ENCODE measurements at places on chromosomes 6 and 20.
A peak's percentile ranks its signal among the peaks of the same experiment; 100 is the strongest.

GRCh38 chr6:6925391-6926164 lies 182.2 kb upstream of the RREB1 start:
- DNase-seq = no peak

DNA sequence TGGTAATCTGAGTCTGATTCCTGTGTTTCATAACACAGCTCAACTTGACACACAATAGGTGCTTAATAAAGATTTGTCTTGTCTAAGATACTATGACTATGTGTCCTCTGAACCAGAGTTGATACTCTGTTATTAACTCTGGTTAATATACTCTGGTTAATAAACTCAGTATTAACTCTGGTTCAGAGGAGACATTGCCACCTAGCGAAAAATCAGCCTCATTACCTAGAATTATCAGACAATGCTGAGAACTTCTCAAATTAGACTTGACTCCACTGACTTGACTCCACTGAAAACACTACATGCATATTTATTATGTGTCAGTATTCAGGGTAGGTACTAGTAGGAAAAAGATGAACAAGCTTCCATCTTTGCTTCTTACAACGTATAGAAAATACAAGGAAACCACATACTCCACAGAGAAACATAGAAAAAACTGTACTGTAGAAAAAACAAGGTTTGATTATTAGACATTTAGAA lies 73.9 kb downstream of the AHI1 start:
- DNase-seq = no peak

DNA sequence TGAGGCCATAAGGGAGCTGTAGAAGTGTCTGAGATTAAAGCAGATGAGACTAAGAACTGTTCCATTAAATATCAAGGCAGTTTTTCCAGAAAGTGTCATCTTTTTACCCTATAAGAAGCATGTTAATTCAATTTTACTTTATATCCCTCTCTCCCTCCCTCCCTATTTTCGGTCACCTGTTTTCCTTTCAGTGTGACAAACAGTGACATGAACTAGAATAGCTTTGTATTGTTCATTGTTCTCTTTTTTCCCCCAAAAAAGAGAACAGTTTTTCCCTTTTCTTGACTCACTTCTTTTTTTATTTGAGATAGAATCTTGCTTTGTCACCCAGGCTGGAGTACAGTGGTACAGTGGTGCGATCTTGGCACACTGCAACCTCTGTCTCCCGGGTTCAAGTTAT lies 269.3 kb downstream of the ZFAND3 start:
- DNase-seq = no peak

- peak; percentile 46 for DNase-seq
These were observed 42.2 kb downstream of the NFATC2 start for GRCh38 chr20:51500311-51500710.

- no peak for DNase-seq
These were observed 11.4 kb downstream of the PPIL6 start for GRCh38 chr6:109428889-109429477.

Measured in activated T-helper 2 cell treated with anti-CD3 and anti-CD28 coated beads, Interferon-gamma antibody, Interleukin-2, Interleukin-4, amounts not matched to agents 10 μg/mL and 5 μg/mL and 100 μg/mL, durations not matched to agents 14 hours and 24 hours and 36 hours (primary cell).